ENCODE measurements at places on chromosomes 7 and 10.
A peak's percentile ranks its signal among the peaks of the same experiment; 100 is the strongest.

GRCh38 chr7:144050093-144050492, 1.3 kb downstream of the OR2A5 start:
- DNase-seq = no peak

DNA sequence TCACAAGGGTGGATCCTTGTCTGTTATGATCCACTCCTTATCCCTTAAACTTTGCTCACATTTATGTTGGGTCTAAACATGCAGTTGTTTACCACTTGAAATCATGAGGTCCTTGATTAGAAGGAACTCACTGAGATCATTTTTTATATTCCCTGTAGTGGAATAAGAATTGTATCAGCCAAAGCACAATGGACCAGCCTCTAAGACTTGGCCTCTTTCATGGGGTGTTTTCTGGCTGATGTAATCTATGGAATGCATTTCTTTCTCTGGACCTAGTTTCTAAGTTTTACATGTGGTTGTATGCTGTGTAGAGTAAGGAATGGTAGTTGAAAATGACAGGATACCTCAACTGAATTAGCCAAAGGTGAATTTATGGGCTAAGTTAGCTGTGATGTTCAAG, 376.6 kb downstream of the SORCS3 start:
- no peak for DNase-seq

- no peak for DNase-seq
Measured at GRCh38 chr7:134120405-134120804, 6.7 kb upstream of the LRGUK start.

- no peak for DNase-seq
Measured at GRCh38 chr7:123535517-123535916, 1.1 kb upstream of the IQUB start.

- no peak for DNase-seq
Measured at GRCh38 chr10:125118011-125118611, 42.3 kb downstream of the CTBP2 start.

- no peak for DNase-seq
Measured at GRCh38 chr7:51606601-51607154, 290.1 kb upstream of the COBL start.

DNA sequence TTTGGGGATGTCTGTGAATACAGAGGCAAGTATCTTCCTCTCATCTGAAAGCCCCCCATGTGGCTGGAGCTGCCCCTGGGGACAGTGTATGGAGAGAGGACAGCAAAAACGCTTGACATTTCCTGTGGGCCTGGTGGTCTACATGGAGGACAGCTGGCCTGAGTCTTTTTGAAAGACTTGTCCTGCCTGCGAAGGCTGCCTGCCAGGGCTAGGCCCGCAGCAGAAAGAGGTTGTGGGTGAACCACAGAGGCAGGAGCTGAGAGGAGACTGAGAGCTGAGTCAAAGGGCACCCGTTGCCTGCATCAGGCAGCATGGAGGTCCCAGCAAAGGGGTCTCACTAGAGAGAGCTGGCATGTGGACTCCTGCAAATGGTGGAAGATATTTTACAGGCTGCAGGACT, 66.4 kb downstream of the KAT6B start:
- DNase-seq = no peak

- DNase-seq = no peak
Measured at GRCh38 chr7:79506481-79506880, 53.0 kb upstream of the MAGI2 start.

DNA sequence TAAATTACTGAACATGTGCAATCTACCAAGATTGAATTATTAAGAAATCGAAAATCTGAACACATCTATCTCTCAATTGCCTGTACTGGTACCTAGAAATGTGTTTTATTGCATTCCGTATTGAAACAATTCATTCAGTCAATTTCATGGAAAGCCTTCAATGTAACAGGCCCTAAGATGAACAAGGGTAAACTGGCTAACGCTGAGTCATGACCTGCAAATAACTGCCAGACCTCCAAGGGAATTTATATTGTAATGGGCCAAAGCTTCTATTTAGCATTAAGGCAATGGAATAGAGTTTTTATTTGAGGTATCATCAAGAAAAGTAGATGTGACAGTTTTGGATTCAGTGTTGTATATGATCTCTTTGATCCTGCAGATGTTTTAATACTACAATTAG, 49.9 kb upstream of the CD36 start:
- DNase-seq = no peak

DNA sequence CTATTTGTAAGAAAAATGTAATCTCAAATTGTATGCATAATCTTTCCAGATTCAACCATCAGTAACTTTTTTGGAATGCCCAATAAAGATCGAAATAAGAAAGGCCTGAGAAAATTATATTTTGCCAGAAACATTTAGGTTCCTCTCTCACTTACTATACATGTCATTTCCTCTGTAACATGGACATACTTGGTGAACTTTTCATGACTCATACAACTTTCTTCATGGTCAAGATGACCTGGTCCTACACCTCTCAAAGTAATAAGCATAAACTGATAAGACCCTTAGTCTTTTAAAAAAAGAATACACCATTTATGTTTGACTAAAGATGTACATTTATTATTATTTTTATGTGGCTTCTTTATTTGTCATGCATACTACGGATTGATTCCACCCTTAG, 125.3 kb downstream of the REEP3 start:
- DNase-seq = no peak

- DNase-seq = no peak
Measured at GRCh38 chr7:116526897-116527296, 2.1 kb downstream of the CAV1 start.

- no peak for DNase-seq
Measured at GRCh38 chr7:143327903-143328302, 12.0 kb downstream of the CLCN1 start.

DNA sequence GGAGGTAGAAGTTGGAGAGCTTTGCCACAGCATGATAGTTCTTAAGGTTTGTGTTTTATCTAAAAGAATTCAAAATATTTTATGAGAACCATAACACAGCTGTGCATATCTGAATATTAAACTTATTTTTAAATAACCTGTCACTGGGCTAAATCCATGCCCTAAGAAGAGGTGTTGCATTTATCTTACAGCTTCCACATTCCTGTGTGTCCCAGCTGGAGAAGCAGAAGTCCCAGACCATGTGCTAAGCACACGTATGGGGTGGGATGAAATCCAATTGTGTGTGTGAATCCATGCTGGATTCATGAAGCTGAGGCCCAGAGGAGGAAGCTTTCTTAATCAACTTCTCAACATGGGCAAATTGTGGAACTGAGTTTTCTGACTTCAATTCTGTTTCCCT, 121.5 kb downstream of the PKD1L1 start:
- no peak for DNase-seq

- no peak for DNase-seq
Measured at GRCh38 chr10:104485632-104486031, 132.0 kb downstream of the CFAP58 start.

- DNase-seq = no peak
Measured at GRCh38 chr10:4806534-4806933, 19.5 kb upstream of the AKR1E2 start.

DNA sequence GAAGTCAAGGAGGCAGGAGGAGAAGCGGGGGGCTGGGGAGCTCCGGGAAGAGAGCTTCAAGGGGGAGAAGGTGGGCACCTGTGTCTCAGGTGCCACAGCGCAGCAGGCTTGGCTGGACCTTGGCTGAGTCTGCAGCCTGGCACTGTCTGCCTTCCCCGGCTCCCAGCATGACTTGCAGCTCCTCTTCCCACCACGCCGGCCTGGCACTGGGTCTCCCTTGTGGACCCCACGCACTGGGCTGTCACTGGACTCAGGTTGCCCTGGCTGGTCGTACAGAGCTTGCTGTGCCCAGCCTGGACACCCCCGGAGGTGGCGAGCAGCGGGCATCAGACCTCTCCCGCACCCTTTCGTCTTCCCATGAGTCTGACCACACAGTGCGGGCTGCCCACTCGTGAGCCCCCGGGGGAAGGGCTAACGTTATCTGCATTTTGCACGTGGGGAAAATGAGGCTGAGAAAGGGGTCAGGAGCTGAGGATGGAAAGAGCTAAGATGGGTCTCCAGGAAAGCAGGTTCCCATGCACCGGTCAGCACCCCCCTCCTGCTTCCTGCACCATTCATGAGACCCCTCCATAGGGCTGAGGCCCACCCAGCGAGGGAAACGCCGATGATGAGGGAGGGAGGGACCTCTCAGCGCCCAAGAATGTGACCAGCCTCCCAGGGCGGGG, 40.3 kb upstream of the PSMG3 start:
- DNase-seq = no peak

- peak; percentile 2 for DNase-seq
Measured at GRCh38 chr10:93541402-93542357, 24.8 kb upstream of the FFAR4 start.

DNA sequence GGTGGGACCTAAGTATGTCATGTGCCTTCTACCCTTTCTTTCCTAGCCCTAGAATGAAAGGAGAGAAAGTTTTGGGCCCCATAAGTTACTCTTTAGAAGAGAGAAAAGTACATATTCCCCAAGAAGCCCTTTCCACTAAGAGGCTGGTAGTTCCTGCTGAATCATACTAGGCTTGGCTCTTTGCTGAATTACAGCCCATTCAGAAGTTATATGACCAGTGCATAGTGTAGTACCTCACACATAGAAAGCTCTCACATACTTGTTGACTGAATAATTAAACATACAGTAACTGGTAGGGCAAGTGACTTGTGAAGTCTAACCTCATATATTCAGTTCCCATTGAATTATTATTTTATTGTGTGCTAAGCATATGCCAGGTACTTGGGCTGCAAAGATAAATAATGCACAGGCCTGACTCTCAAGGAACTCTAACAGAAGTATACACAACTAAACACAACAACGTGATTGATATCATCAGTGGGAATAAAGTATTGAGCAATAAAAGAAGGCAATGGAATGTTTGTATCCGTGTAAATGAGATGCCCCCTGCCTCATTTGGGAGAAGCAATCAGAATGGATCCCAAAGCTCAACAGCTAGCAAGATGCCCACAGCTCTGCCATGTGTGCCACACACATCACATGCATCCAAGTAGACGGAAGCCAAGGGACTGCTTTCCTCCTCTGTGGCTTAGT, 38.9 kb upstream of the UBN2 start:
- DNase-seq = no peak

GRCh38 chr7:80225361-80225760, 90.7 kb downstream of the GNAI1 start:
- DNase-seq = no peak

DNA sequence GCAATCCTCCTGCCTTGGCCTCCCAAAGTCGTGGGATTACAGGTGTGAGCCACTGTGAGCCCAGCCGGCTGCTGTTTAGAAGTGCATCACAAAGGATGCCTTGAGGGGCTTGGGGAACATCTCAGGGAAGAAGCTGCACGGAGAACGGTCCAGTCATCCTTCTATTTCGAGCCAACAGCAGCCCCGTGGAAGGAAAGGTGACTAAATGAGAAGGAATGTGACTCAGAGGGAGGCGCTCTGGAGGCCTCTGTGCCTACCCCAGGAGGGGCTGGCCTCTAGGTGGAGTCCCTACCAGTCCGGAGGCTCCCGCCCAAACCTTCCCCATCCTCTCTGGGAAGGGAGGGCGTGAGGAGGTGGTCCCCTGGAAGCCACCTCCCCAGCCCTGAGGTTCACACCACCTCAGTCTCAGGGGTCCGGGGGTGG, 76.2 kb downstream of the CTBP2 start:
- DNase-seq = no peak

- DNase-seq = no peak
Measured at GRCh38 chr7:105020926-105021325, 6.9 kb downstream of the KMT2E start.

GRCh38 chr10:2014541-2014940, 277.2 kb upstream of the ADARB2 start:
- no peak for DNase-seq

DNA sequence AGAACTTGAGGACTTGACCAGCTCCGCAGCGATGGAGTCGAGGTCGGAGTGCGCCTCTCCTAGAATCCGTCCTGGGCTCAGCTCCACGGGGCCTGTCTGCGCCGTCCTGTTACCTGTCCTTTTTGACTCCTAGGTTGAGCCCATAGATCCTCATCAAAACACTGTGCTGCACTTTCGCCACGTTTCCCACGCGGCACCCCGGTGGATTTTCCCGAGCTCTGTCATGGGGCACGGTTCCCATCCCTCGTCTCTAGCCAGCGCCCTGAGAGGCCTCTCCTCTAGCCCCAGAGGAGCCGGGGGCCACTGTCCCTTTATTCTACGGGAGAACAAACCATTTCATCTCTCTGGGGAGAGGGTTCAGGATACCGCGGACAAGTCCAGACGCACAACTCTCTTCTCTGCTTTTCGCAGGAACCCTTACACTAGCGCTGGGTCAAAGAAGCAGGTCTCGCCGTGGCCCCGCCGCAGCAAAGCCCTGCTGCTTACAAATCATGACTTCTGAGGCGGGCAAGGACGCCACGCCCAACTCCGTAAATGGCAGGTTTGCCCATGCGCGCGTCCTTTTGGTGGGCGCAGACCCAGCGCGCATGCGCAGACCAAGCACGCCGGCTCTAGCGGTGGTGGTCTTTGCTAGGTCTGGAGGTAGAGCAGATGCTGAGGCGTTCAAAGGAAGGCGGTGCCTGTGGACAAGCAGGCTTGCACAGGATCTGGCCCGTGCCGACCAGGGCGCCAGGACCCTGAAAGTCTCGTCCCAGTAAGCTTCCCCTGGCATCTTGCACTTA, 10.3 kb upstream of the ANKRD7 start:
- DNase-seq = no peak

- no peak for DNase-seq
Measured at GRCh38 chr10:81026591-81026990, 488.9 kb downstream of the SH2D4B start.

DNA sequence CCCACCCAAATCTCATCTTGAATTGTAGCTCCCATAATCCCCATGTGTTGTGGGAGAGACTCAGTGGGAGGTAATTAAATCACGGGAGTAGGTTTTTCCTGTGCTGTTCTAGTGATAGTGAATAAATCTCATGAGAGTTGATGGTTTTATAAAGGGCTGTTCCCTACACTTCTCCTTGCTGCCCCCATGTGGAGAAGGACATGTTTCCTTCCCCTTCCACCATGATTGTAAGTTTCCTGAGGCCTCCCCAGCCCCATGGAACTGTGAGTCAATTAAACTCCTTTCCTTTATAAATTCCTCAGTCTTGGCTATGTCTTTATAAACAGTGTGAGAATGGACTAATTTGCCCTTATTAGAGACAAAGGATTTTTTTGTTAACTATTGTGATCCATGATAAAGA, 48.5 kb upstream of the MKX start:
- no peak for DNase-seq

- DNase-seq = no peak
Measured at GRCh38 chr10:99316374-99316773, 12.8 kb upstream of the CNNM1 start.

GRCh38 chr7:82985144-82985802, 177.4 kb downstream of the PCLO start:
- DNase-seq = no peak

GRCh38 chr10:42969147-42969546, 107.7 kb upstream of the RET start:
- DNase-seq = no peak

- no peak for DNase-seq
Measured at GRCh38 chr7:27168265-27168947, 3.1 kb upstream of the HOXA9 start.

- no peak for DNase-seq
Measured at GRCh38 chr10:16742165-16742960, 74.9 kb downstream of the RSU1 start.

All from stimulated activated CD4-positive, alpha-beta T cell treated with anti-CD3 and anti-CD28 coated beads, TNF-alpha, amount 100 ng/mL, for 1 hour (primary cell).